ENCODE measurements at places on chromosomes 1 and 21. TPM values are rescaled to one million over a fixed set of nuclear protein-coding genes. Genes with fewer than 3 reads are reported as not detected.

The KCNJ10 gene
- 3.4 TPM for total RNA-seq

The TMEM35B gene
- total RNA-seq, result 6.2 TPM

The FCRL5 gene
- not detected for total RNA-seq

The ABCA4 gene
- 2.2 TPM for total RNA-seq

The NUF2 gene
- total RNA-seq, result 14.3 TPM

- no peak for DNase-seq
Measured at GRCh38 chr1:8371372-8371991, 53.6 kb downstream of the SLC45A1 start.

DNA sequence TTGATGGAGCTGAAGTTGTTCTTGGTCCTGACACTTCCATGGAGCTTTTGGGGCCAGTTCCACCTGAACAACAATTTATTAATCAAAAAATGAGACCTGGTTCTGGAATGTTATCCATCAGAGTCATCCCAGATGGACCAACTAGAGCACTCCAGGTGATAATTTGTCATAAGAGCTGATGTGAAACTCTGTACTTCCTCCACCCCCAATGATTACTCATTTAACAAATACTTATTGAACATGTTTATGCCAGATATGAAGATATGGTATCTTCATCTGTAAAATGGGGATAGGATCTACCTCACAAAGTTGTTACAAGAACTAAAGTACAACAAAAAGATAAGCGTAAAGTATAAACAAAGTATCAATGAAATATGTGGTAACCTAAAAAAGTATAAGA lies 153.2 kb downstream of the VPS13D start:
- no peak for DNase-seq

- DNase-seq, result no peak
Measured at GRCh38 chr1:17245816-17246325, 3.0 kb upstream of the PADI3 start.

DNA sequence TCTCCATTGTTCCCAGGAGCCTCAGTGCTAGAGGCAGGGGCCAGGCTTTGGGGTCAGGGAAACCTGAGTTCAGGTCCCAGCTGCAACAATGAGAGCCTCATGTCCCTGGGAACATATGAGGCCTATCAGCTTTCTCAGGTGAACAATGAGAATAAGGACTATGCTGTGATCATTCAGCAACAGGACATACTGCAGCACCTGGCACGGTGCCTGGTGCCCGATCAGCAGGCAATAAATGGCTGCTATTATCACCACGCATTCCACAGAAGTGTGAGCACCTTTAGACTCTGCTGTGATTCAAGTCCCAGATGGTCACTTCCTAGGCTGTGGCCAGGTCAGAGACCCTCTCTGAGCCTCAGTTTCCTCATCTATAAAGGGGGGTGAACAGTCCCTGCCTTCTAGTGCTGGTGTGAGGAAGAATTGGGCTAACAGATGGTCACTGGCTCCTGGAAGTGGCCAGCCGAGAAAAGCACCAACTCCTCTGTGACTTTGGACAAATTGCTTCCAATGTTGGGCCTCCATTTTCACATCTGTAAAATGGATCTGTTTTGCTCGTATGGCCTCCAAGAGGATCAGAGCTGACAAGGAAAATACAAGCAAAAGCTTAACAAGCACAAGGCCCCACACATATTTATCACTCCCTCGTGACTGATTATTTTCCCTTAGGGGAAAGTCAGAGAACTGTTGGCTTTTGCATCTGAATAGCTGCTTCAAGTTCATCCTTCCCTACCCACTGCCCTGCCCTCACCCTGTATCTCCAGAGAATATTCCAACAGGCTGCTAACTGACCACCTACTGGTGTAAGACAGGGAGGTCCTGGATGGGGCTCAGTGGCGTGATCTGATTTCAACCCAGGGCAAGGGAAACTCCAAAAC lies 1.1 kb downstream of the SLC5A9 start:
- peak; percentile 48 for DNase-seq

DNA sequence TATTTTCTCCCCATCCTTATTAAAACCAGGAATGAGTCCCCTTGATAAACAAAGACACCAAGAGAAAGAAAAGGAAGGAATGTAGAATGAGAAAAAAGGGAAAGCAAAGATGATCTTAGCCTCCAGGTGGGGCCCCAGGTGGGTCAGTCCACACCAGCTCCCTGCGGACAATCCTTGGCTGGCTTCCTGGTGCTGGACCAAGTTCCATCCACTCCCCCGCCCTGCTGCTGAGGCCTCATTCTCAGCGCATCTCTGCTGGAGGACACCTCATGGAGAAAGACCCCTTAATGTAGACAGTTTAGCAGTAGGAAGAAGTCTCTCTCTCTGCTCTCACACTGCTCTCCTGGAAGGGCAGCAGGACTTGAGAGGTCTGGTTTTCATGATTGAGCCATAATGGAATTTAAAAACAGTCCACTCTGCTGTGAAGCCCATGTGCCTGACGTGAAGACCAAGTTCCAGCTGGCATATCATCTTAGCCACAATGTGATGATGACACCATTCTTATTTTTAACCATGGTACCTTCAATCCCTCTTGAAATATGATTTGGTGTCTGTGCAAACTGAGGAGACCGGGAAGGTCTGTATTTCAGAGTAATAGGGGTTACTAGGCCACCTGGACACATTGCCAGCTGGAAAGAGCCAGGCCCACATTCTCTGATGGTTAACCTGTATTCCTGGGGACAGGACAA lies 83.1 kb downstream of the WLS start:
- peak; percentile 38 for DNase-seq

GRCh38 chr1:77796695-77797405 lies 17.4 kb downstream of the MIGA1 start:
- DNase-seq, result no peak

DNA sequence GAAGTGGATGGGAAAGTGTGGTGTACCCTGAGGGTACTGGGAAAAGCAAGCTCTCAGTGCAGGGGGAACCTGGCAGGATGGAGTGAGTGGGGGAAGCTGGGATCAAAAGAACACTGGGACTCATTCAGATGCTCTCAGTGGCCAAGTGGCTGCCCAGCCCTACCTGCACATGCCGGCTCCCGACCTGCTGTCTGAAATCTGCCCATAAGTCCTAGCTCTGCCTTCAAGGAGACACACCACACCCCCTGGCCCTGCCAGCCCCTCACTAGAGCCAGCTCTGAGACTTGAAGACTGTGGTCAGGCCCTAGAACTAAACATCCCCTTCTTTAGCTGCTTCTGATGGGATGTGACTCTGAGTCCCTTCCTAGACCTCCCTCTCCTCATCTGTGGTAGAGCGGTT lies 2.2 kb downstream of the TMEM54 start:
- no peak for DNase-seq

- peak; percentile 62 for DNase-seq
Measured at GRCh38 chr1:53316766-53317581, 10.9 kb downstream of the LRP8 start.

- DNase-seq, result no peak
Measured at GRCh38 chr1:10459184-10459583, 9.4 kb downstream of the CORT start.

DNA sequence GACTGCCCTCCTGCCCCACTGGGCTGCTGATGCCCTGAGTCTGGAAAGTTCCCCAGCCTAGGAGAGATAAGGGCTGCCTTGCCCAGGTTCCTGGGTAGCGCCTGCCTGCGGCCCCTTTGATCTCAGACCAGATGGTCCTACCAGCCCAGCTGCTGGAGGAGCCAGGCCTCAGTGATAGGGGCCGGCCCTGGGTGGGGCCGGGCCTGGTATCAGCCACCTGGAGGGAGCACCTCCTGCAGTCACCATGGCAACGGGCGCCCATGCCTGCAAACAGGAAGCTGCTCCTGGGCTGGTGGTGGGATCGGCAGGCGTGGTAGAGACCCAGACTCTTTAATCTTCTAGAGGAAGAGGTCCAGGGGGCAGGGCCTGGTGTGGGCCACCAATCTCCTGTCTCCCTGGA lies 119.7 kb upstream of the WNT4 start:
- no peak for DNase-seq

DNA sequence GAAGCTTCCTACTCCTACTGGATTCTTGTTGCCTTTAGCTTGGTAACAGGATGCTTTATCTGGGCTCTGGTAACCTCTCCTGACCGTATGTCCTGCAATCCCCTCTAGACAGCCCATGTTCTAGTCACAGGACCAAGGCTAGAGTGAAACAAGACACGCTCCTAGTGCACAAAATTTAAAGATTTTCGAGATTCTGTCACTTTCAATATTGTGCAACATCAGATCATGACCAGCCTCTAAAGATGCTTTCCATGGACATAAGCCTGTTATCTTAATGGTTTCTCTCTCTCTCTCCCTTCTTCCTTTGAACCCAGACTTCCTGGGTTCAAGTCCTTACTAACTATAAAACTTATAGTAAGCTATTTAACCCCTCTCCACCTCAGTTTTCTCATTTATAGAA lies 1.6 kb upstream of the LY9 start:
- no peak for DNase-seq

- no peak for DNase-seq
Measured at GRCh38 chr1:24385160-24385940, 28.2 kb downstream of the STPG1 start.
